ENCODE measurements at places on chromosomes 16 and 17. TPM values are rescaled to one million over a fixed set of nuclear protein-coding genes. Genes with fewer than 3 reads are reported as not detected.

The ADGRG3 gene
- total RNA-seq = not detected

DNA sequence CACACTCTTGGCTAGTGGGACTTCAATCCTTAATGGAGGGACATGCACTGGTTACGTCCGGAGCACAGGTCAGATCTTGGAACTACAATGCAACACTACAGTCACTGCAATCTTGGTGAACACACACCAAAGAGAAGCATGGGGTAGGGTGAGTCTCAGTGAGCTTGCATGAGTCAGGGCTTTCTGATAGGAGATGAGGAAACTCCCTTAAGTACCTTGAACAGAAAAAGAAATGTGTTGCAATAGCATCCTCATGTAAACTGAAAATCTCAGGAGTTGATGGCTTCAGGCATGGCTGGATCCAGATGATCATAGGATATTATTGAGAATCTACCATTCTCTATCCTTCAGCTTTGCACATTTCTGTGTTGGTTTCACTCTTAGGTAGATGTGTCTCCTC lies 54.1 kb downstream of the CES1 start:
- no peak for DNase-seq

- peak; percentile 68 for DNase-seq
Measured at GRCh38 chr17:59840329-59841090, 52.2 kb downstream of the TUBD1 start.

DNA sequence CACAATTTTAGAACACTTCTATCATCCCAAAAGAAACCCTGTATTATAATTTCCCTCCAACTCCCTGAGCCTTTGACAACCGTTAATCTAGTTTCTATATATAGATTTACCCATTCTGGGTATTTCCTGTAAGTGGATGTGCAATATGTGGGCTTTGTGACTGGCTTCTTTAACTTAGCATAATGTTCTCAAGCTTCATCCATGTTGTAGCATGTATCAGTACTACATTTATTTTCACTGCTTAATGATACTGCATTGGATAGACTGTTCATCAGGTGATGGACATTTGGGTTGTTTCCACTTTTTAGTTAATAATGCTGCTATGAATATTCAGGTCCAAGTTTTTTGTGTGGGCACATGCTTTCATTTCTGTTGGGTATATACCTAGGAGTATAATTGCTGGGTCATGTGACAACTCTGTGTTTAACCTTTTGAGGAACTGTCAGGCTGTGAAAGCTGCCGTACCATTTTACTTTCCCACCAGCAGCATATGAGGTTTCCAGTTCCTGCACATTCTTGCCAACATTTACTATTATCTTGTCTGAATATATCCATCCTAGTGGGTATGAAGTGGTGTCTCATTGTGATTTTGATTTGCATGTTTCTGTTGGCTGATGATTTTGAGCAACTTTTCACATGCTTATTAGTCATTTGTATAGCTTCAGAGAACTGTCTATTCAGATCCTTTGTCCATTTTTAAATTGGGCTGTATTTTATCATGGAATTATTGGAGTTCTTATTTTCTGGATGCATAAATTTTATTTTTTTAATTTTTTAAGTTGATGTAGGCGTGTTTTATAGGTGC lies 16.4 kb downstream of the REXO5 start:
- no peak for DNase-seq

DNA sequence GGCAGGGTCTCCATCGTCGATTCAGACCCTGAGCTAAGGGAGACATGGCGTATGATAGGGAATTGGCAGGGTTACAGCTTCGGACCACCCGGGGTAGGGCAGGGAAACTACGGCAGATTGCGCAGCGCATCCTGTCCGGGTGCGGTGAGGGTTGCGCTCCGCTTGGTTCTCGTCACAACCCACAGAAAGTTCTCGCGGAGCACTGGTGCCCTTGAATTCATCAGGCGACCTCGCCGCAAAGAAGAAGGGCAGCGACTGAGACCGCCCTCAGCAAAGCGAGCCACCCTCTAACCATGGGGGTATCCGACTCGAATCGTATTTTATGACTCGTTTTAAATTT lies 1.2 kb downstream of the HS3ST3B1 start:
- peak; percentile 64 for DNase-seq

DNA sequence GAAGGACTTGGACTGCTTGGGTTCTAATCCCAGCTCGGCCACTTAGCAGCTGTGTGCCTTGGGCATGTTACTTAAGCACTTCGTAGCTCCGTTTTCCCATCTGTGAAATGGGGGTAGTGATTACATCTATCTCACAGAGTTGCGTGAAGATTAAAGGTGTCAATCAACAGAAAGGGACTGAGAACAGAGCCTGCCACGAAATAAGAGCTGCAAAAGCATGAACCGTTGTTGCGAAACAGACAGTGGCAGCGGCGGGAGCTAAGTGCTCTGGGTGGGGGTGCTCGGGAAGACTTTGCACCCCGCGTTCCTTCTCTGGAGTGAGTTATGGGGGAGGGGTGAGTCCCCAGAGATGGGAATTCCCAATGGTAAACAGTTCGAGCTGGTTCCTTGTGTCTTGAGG lies 79.6 kb upstream of the LHX1 start:
- no peak for DNase-seq

- DNase-seq = no peak
Measured at GRCh38 chr17:36627101-36627500, 25.7 kb downstream of the MRM1 start.

Measured in fibroblast of the aortic adventitia (primary cell).